ENCODE measurements at places on chromosomes 3 and 15. TPM values are rescaled to one million over a fixed set of nuclear protein-coding genes. Genes with fewer than 3 reads are reported as not detected.
A peak's percentile ranks its signal among the peaks of the same experiment; 100 is the strongest.

GRCh38 chr3:167813169-167814123 is 77.9 kb downstream of the SERPINI1 start:
- DNase-seq: no peak

GRCh38 chr15:85766001-85766831 is 28.5 kb downstream of the KLHL25 start:
- DNase-seq: no peak

The SNX4 gene
- 22.1 TPM for total RNA-seq

The FETUB gene
- total RNA-seq: 0.36 TPM

The NCBP2 gene
- 49.4 TPM for total RNA-seq

The RPL29 gene
- 2,087 TPM for total RNA-seq

DNA sequence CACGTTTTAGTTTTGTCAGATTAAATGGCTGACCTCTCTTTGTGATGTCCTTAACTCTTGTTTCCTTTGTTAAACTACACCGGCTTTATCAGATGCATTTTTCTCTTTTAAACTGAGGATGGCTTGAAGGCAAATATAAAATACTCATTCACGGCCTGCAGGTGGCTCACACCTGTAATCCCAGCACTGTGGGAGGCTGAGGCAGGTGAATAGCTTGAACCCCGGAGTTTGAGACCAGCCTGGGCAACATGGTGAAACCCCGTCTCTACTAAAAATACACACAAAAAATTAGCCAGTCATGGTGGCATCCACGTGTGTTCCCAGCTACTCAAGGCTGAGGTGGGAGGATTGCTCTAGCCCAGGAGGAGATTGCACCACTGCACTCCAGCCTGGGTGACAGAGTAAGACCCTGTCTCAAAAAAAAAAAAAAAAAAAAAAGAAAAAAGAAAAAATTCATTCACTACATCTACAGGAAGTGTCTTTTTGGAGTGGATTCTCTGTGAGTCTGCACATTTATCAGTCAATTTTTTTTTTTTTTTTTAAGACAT is 34.7 kb upstream of the SACM1L start:
- no peak for DNase-seq

DNA sequence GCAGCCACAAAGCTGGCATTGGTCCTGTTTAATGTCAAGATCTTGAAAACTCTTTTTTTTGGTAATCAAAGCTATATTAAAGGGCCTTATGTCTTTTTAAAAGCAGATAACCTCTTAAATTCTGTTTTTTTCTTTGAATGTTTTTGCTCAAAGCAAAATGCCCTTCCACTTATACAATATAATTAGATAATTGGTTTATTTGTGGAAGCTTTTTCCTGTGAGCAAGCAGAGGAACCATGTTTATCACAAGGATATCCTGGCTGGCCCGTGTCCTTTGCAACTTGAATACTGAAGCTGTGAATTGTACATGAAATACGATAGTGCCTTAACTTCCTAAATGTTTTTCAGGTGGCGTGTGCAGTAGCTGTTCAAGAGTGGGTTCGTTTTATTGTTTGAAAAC is 2.6 kb downstream of the ST3GAL6 start:
- DNase-seq: no peak

GRCh38 chr3:8619548-8619947 is 25.1 kb downstream of the SSUH2 start:
- no peak for DNase-seq

The SERPINI2 gene
- total RNA-seq: not detected

- DNase-seq: no peak
Measured at GRCh38 chr3:139353920-139354556, 10.2 kb downstream of the MRPS22 start.

GRCh38 chr15:52067545-52067926 is 45.0 kb downstream of the BCL2L10 start:
- no peak for DNase-seq

- no peak for DNase-seq
Measured at GRCh38 chr3:27877061-27878013, 155.2 kb upstream of the EOMES start.

The CPB1 gene
- total RNA-seq: not detected

DNA sequence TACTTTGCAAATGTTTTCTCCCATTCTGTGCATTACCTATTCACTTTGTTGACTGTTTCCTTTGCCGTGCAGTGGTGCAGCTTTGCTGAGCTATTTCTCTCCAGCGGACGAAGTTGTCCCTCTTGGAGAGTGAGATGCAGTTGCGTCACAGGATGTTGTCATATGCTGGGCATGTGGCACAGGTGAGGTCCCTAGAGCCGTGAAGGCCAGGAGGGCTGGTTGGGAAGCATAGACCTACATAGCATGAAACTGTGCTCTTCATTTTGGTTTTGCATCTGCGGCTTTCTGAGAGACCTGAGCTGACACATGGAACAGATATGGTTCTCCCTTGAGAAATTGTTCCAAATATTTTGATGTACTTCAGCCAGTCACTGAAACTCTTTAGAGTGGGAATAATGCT is 108.5 kb downstream of the CACNA1D start:
- DNase-seq: no peak

DNA sequence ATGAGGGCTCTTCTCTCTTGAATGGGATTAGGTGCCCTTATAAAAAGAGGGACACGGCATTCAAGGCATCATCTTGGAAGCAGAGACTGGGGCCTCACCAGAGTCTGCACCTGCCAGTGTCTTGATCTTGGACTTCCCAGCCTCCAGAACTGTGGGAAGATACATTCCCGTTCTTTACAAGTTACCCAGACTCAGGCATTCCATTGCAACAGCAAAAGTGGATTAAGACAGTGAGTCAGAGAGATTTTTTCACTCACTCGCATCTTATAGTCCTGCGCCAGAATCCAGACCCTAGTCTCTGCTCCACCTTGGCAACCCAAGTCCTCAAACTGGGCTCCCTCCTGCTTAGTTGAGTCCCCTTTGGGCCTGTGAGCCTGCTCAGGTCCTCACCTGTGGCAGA is 2.7 kb downstream of the LCTL start:
- DNase-seq: no peak

DNA sequence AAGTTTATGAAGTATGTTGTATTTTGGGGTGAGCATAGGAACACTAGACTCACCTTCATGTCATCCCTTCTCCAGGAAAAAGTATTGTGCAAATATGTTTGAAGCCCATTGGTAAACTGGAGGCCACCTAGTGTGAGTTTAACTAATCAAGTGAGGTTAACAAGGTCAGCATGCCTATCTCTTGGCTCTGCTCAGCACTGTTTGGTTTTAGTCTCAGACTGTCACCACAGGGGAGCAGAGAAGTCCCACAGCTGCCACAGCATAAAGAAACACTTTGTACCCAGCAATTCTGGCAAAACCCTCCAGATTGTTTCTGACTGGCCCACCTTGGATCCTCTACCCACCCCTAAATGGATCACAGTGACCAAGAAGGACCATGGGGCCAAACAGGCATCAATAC is 152.7 kb downstream of the FEZF2 start:
- no peak for DNase-seq

The KLHL6 gene
- not detected for total RNA-seq

DNA sequence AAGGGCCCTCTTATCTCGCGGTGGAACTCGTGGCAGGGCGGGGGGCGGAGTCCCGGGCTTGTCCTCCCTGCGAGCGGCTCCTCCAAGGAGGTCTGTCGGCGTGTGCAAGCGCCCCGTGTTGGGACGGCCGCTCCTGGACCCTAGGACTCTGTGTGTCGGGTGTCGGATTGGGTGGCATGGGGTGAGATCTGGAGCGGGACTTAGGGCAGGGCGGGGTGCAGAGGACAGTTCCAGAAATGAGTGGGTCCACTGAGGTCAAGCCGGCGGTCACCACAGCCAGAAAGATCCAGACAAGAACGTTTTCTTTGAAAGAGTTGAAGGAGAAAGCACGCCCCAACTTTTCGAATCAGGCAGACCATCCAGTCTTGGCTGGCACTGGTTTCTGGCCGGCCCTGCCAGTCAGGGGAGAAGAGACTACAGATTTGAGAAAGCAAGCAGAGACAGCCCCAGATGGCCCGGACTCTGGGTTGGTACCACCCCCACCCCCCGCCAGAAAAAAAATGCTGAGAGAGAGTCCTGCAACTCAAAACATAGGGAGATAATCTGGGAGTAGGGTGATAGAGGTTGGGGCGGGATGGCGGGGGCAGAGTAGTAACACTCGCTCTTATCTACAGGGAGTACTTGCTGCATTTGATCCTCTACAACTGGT is 784 bp upstream of the CISH start:
- no peak for DNase-seq

- DNase-seq: no peak
Measured at GRCh38 chr3:11548721-11549131, 95.0 kb downstream of the VGLL4 start.

The GUCA1C gene
- total RNA-seq: 0.23 TPM

DNA sequence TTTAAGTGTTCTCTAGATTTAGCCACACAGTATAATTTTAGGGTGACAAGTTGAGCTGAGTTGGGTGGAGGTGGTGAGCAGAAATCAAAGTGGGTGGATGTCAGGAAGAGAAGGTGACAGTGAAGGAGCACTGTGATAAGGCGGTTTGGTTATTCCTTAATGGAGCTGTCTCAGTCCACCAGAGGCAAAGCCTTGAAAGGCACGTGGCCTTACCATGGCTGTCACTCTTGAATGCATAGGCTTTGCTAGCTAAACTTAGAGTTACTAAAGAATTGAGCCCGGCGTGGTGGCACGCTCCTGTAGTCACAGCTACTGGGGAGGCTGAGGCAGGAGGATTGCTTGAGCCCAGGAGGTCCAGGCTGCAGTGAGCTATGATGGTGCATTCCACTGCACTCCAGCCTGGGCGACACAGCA is 560 bp upstream of the TTLL13 start:
- DNase-seq: no peak

The SLC2A2 gene
- not detected for total RNA-seq

DNA sequence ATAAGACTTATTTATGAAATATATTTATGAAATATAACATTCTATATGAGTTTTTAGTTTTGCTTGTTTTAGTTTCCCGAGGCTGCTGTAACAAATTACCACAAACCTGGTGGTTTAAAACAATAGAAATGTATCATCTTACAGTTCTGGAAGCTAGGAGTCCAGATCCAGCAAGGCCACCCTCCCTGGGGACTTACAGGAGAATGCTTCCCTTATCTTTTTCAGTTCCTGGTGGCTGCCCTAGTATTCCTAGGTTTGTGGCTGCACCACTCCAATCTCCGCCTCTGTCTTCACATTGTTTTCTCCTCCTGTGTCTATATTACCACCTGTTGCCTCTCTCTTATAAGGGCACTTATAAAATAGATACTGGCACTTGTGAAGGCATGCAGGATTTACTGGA is 877.8 kb downstream of the TUSC7 start:
- no peak for DNase-seq

- no peak for DNase-seq
Measured at GRCh38 chr3:3127432-3128010, 781 bp downstream of the TRNT1 start.

The CACNA1D gene
- 1.9 TPM for total RNA-seq

DNA sequence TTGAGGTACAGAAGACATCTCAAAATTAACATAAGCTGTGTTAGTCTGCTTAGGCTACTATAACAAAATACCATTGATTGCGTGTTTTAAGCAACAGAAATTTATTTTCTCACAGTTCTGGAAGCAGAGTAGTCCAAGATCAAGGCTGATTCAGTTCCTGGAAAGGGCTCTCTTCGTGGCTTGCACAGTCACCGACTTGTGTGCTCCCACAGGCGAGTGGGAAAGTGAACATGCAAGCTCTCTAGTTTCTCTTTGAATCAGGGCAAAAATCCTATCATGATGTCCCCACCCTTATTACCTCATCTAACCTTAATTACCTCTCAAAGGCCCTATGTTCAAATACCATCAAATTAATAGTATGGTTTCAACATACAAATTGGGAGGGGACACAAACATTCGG is 505.9 kb downstream of the ZIC1 start:
- no peak for DNase-seq

DNA sequence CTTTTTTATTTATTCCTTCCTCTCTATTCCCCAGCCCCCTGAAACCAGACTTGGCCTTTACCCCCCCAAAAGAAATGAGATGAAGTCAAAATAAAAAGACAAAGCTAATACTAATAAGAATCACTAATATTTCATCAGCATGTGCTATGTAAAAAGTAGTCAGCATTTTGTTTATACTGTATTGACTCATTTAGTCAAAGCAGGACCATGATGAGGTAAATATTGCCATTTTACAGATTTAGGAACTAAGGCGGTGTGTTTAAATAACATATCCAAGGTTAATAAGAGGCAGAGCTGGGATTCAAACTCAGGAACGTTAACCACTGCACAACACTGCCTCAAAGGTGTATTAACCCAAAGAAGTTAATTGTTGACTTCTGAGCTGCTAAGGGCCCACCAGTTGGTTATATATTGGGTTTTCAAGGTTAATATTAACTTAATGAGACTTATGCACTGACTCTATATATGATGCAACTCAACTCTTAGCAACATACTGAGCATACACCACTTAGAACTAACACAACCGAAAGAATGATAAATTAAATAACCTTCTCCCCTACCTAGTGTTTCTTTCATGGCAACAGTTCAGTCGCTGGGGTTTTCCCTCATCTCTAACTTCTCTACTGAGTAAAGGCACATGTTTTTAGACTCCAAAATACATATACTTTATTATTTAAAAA is 34.7 kb downstream of the FOXP1 start:
- peak; percentile 74 for DNase-seq

DNA sequence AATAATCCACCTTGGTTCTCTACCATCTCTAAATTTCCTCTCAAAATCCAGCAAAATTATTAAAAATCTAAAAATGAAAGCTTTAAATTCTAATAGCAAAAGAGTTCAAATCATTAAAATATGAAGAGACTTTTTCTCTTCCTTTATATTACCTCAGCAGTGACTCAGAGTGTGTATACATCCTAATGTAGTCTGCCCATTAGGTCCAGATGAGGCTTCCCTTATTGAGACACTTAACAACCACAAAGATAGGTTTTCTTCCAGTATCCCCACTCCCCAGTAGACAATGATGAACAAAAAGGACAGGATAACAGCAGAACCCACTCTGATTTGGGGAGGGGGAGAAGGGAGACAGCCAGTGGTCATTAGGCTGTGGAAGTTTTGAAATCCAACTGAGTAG is 61.5 kb upstream of the DCBLD2 start:
- DNase-seq: no peak

The DENND4A gene
- 9.9 TPM for total RNA-seq

DNA sequence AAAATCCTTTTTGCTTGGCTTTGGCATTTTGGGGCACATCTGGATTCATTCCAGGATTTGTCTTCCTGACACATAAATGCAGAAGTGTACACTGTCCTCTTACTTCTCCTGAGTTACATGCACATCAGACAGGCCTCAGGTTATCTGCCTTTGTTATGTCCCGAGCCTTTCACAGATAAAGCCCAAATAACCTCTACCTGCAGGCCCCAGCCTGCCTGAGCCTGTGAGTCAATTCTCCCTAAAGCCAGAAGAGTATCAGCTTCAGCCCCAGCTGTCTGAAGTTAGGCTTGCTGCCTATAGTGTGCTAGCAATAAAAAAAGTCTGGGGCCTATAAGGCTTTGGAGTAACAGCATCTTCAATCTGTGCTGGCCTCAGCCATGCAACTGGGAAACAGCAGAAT is 17.7 kb upstream of the GSK3B start:
- DNase-seq: no peak

The ACTC1 gene
- not detected for total RNA-seq

DNA sequence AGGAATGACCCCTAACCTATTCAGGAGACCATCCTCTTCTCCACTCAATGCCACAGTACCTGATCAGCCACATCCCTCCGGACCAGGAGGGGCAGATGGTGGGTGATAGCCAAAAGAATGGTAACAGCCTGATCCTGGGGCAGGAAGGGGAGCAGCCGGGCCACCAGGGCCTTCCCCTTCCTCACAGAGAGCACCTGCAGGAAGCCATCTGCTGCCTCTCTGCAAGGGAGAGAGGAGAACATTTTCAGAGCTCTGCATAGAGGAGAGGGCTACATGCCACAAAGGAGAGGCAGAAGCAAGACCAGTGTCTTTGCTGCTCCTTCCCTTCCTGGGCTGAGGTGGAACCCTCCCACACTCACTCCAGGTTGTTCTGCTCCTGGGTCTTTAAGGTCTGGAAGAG is 5.5 kb upstream of the SPG11 start:
- DNase-seq: no peak

Measured in epithelial cell of proximal tubule (primary cell).